AG04449 (cell line): ENCODE measurements at places on chromosomes 16 and 17.

DNA sequence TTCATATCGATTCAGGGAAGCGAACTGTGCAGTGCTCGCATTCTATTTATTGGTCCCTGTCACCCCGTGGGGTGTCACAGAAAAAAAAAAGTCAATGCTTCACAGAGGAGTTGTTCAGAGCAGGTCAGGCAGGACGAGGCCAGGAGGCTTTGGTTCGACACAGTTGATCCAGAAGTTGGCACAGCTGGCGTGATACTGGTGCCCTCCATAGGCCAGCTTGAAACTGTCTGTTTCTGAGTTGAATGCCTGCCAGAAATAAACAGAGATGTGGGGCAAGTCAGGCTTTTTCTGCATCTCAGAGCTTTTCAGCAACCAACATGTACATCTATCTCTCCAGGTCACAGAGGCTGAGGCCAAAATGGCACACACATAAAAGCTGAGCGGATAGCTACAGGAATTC is 29.1 kb downstream of the DUSP14 start:
- no peak for DNase-seq

DNA sequence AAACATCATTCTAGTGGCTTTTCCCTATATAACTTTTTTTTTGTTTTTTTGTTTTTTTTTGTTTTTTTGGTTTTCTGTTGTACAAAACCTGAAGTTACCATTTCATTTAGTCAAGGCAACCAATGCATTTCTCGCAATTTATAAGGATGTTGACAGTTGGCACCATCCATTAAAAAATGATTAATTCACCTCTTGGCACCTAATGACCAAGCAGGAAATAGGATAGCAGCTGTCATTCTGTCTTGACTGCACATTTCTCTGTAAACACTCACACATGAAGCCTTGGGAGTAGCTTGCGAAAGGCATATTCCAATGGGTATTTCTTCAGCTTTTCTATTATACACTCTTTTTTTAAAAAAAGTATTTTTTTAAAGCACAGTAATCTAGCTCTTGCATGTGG is 77.5 kb downstream of the SYCE1L start:
- no peak for DNase-seq

DNA sequence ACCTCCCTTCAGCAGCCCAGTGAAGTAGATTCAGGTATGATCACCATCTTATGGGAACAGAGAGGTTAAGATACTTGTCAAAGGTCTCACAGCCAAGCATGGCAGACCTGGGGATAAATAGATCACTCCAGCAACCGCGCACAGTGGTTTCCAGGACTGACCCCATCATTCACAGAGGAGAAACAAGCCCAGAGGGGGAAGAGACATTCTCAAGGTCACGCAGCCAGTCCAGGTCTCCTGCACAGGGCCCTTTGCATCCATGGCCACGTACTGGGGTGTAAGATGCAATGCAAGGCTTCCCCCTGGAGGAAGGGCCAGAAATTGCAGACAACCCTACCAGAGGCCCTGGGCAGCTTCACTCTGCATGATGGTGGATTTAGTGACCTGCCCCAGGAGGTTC is 19.9 kb downstream of the TLE7 start:
- DNase-seq = no peak

- no peak for DNase-seq
Measured at GRCh38 chr16:17367923-17368322, 102.8 kb downstream of the XYLT1 start.

- no peak for DNase-seq
Measured at GRCh38 chr16:30660424-30661261, 2.4 kb downstream of the FBRS start.

DNA sequence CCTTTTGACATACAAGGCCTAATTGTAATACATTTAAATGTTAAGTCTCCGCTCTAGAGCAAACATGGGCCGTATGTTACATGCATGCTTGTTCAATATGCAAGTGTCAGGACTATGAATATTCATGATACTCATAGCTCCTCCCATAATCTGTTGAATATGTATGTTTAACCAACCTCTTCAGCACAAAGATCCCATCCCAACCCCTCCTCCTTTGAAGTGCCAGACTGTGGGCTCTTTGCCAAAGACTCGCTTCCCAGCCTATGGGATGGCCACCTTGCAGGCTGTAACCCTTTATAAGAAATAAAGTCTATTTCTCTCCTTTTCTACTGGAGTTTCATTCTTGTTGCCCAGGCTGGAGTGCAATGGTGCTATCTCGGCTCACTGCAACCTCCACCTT is 156.2 kb downstream of the ABCC12 start:
- DNase-seq = no peak

- DNase-seq = no peak
Measured at GRCh38 chr17:7613769-7614424, 800 bp downstream of the FXR2 start.
